HuH-7 (cell line): ENCODE measurements at places on chromosomes 7 and 10.

- no peak for DNase-seq
Observed at GRCh38 chr7:115635876-115636275, 394.7 kb downstream of the TFEC start.

DNA sequence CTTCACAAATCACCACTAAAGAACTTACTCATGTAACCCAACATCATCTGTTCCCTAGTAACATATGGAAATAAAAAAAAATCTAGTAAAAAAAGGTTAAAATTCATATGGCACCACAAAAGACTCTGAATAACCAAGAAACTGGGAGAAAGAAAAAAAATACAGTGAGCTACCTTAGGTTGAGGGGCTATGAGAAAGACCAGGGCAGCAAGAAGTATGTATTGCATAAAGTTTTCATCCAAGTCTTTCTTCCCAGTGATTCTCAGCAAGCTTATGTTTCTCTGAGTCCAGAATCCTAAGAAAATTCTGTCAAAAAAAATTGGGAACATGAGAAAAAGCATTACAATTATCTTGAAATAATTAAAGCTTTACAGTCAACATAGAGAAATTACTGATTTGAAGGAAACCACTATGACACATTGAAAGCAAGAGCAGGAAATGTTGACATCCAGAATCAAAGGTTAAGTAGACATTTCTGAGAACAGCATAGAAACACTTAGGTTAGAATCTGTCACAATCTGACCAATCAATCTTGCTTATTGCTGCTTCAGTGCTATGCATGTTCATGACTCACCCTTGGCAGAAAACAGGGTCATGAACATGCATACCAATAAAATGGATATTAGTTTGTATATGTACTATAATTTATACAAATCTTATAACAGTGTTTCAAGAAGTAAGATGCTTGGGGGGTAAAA is 494.0 kb upstream of the POT1 start:
- DNase-seq, result no peak

GRCh38 chr10:75435291-75435690 is 3.9 kb downstream of the LRMDA start:
- DNase-seq, result no peak

- no peak for DNase-seq
Observed at GRCh38 chr10:12353399-12354242, 4.3 kb downstream of the CAMK1D start.

GRCh38 chr7:47361746-47362215 is 220.1 kb downstream of the TNS3 start:
- no peak for DNase-seq

DNA sequence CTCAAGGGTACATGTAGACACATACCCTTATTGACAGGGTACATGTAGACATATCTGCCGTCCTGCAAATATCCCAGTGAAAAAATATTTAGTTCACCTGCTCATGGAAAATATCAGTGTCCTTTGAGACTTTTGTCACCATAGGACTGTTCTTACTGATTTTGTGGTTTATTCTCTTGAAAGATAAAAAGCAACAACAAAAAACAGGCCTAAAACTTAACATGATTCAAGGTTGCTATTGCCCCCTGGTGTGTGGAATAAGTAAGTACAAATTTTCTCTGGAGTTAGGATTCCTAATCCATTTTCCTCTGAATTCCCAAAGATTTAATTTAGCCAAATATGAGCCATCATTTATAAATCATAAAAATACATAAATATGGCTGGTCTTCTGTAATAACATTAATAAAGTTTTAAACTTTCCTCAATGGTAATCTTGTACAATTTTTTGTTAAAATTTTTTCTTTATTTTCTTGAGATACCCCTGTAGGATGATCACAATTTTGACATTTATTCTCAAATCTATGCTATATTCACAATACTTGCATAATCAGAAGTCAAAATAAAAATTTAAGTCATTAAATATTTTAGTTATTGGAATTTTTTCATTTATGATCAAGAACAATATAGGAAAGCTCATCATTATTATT is 741.4 kb upstream of the POT1 start:
- peak; percentile 4 for DNase-seq

- DNase-seq, result no peak
Observed at GRCh38 chr10:63716016-63716580, 194.9 kb downstream of the REEP3 start.

DNA sequence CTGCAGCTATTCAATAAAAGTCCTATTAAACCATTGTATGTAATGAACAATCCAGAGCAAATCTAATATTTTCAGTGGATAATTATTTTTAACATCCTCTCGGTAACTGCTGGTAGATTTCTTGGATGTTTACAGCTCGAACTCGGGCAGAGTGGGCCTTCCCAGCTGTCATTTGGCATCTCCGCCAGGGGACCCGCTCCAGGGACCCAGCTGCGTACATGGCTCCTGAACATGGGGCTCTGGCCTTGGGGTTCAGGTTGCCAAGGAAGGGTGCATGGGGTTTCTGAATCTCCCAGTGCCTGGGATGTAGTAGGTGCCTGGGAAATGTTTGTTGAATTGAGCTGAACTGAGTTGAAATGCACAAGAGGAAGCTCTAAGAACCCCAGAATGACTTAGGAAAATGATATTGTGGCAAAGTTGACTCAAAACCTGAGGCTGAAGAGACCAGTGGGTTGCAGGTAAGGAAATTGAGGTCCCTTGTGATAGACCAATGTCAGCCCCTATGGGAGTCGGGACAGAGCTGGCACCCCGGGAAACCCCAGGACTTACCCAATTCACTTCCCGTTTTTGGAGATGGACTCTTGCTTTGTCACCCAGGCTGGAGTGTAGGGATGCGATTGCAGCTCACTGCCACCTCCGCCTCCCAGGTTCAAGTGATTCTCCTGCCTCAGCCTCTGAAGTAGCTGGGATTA is 228.4 kb downstream of the CUX1 start:
- no peak for DNase-seq

DNA sequence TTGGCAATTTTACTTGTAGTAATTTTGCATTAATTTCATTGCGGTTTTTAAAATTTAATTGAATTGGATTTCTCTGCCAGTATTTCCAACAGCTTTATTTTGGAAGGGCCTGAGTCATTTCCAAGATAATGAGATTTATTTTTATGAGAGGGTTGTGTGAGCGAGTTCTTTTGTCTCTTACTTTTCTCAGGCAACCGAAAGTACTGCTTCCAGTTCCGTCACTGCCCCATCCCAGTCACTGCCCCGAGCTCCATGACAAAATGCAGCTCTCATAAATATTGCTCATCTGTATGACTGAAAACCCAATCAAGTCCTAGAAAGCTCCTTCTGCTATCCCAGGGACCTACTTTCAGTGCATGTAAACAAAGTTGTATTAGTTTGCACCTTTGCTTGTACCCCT is 468.4 kb upstream of the SEMA3D start:
- DNase-seq, result no peak

DNA sequence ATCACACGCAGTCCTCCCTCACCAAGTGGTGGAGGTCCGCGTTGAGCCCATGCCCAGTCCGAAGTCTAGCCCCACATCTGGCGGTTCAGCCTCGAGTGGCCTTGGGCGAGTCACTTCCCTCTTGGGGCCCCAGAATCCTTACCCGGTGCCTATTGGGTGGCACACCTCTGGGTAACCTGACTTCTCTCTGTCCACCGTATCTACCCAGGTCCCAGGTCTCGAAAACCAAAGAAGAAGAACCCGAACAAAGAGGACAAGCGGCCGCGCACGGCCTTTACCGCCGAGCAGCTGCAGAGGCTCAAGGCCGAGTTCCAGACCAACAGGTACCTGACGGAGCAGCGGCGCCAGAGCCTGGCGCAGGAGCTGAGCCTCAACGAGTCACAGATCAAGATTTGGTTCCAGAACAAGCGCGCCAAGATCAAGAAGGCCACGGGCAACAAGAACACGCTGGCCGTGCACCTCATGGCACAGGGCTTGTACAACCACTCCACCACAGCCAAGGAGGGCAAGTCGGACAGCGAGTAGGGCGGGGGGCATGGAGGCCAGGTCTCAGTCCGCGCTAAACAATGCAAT is 4.3 kb downstream of the EN2 start:
- no peak for DNase-seq

DNA sequence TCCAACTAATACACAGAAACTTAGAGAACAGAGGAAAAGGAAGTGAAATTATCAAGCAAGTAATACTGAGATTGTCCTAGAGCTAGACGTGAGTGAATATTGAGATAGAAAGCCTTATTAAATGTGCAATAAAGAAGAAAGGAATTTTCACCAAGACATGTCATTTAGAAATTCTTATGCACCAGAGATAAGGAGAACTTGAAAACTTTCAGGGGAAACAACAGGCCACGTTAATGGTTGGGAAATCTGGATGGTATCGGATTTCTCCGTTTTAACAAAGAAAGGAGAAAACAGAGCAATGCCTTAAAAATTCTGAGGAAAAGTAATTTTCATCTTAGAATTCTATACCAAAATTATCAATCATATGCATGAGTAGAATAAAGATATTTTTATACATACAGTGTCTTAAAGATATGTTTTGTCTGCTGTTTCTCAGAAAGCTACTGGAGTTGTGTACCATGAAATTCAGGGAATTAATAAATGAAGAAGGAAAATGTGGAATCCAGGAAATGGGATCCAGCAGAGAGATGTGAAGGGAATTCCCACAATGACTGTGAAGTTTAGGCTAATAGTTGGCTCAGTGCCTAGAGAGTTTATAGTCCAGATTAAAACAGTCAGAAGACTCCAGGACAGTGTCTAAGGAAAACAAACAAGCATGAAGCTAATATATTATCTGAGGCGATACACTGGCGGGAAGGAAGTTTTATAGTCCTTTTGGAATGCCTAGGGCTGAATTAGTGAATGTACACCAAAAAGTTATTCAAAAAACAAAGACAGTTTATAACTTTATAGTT is 159.5 kb downstream of the PPP1R9A start:
- DNase-seq, result peak; percentile 14

GRCh38 chr10:44921506-44921905 is 10.4 kb downstream of the TMEM72 start:
- DNase-seq, result no peak

DNA sequence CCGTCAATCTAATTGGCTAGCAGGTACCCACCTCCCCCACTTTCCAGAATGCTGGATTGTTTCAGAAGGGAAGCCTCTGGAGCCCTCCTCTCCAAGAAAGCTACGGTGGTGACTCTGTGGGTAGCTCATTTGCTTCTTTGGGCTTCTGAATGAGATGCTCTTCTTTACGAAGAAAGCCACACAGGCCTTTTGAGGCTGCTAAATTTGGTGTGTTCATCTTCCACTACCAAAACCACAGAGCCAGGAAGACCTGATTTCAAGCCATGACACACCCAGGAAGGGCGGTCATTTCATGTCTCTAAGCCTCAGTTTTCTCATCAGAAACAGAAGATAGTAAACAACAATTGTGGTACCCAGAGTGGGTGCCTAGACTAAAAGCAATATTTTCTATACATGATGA is 901.2 kb downstream of the KCNMA1 start:
- no peak for DNase-seq

DNA sequence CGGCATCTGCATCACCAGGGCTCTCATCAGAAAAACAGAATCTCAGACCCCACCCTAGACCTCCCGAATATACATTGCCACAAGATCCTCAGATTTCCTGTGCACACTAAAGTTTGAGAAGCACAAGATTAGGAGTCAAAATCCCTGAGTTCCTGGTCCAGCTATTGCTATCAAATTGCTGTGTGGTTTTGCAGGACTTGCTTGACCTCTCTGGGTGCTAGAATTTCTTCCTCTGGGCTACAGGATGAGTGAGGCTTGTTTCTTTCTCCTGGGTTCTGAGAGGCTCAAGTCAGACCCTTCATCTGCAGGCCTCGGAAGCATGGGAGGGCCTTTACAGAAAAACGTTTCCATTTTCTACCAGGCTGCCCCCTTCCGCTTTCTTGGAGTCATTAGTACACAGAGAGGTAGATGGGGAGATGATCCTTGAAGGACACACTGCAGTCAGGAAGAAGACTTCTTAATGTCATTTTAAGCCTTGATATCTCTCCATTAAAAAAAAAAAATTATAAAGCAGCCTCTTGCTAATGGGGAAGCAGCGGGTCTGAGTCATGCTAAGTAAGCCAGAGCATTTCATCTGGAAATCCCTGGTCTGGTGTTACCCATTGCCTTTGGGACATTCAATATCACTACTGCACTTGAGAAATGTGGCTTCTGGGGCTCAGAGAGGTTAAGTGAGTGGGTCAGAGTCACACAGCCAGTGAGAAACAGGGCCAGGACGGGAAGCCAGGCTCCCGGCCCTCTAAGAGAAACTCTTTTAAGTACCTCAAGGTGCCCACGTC is 173.5 kb downstream of the KCNMA1 start:
- DNase-seq, result no peak

GRCh38 chr10:121926671-121927317 is 1.0 kb downstream of the ATE1 start:
- no peak for DNase-seq

DNA sequence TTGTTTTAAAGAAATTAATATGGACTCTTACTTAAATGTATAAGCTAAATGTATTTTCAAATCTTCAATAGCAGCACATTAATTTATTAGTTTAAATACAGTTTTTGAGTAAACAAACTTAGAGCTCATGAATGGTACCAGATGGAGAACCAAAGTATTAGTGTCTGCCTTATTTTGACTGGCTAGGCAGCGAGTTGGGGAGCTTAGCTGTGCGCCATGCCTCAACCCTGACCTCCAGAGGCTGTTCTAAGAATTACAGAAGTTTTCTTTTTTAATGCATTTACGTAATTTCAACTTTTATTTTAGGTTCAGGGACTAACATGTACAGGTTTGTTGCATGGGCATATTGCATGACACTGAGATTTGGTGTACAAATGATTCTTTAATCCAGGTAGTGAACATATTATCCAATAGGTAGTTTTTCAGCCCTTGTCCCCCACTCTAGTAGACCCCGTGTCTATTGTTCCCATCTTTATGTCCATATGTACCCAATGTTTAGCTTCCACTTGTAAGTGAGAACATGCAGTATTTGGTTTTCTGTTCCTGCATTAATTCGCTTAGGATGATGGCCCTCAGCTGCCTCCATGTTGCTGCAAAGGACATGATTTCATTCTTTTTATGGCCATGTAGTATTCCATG is 166.8 kb downstream of the IQUB start:
- peak; percentile 29 for DNase-seq

DNA sequence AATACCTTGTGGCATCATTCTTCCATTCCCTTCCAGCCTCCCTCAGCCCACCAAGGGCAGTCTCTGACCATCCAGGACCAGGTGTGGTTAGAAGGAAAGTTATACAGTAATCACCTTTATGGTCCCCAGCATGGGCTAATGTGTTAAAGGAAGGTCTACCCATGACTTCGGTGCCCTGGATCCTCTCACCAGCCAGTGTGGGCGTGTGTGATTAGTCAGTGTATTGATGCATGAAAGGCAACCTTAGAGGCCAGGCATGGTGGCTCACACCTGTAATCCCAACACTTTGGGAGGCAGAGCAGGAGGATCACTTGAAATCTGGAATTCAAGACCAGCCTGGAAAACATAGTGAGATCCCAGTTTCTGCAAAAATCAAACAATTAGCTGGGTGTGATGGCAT is 88.9 kb downstream of the APBB1IP start:
- no peak for DNase-seq

- no peak for DNase-seq
Observed at GRCh38 chr7:108079276-108079647, 50.9 kb downstream of the LAMB4 start.

GRCh38 chr7:103972779-103973434 is 16.6 kb downstream of the RELN start:
- DNase-seq, result no peak

- no peak for DNase-seq
Observed at GRCh38 chr10:130121486-130122079, 11.0 kb upstream of the C10orf143 start.
